ENCODE measurements at places on chromosomes 4 and X. TPM values are rescaled to one million over a fixed set of nuclear protein-coding genes. Genes with fewer than 3 reads are reported as not detected.

GRCh38 chr4:90841676-90842075 lies 714.5 kb downstream of the CCSER1 start:
- H3K4me3 ChIP-seq = no peak overlapping the region
- H3K4me1 ChIP-seq = peaks cover 9% of the 10 kb centered on the region
- no peaks in the 10 kb centered on the region for H3K36me3 ChIP-seq

DNA sequence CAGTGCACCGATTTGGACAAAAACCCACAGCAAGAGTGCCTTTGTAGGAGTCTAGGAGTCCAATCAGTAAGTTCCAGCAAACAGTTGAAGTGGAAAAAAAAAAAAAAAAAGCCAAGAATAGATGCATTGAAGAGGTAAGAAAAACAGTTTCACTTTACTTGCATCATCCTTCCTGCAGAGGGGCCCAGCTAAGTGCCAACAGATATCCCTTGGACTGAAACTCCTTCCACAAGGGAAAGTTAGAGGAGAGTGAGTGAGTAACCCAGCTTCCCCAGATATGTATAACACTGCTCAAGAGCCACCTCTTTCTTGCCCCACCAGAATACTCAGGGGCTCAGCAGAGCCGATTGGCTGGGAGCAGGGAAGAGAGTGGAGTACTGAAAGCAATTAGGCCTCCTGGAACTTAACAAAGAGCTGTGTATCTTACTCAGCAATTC lies 617.7 kb upstream of the SMIM31 start:
- no peak for DNase-seq
- no peaks in the 10 kb centered on the region for H3K27me3 ChIP-seq
- H3K4me1 ChIP-seq = no peaks in the 10 kb centered on the region
- no peaks in the 10 kb centered on the region for H3K36me3 ChIP-seq

GRCh38 chr4:141057582-141057981 lies 75.7 kb downstream of the RNF150 start:
- no peak for DNase-seq
- H3K27me3 ChIP-seq = peaks cover 17% of the 10 kb centered on the region
- no peaks in the 10 kb centered on the region for H3K4me1 ChIP-seq
- no peaks in the 10 kb centered on the region for H3K36me3 ChIP-seq

DNA sequence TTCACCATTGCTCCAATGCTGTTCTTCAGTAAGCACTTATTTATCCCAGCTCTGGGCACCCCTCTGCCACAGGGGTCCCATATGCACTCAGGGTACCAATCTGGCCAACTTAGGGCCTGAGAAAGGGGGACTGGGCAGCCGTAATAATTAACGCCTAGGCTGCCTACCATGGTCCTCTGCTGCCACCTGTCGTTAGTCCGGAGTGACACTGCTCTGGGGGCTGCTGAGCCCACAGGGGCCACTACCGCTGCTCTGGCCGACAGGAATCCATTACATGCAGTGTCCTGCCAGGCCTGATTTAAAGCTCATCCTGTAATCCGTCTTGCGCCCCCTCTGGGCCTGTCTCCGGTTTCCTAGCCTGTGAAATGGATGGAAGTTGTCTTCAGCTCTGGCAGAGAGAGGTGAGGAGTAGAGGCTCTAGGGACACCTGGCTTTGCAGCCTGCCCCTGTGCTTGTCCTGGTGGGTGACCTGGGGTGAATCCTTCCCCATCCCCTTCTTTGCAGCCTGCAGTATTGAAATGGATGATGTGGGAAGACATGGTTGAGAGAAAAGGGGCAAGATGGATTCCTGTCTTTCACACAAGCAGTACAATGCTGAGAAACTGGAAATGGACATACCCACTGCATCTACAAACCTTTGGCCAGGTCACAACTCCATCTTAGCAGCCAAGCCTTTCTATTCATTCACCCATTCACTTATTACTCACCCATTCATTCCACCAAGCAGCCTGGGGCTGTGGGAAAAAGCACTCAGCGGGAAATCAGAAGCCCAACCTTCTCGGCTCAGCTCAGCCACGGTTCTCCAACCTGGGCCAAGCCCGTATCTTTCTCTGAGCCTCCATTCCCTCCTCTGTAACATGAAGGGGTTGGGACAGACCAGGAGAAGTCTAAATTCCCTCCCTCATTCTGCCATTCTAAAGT lies 116.3 kb upstream of the NALF2 start:
- peak; percentile 48 for DNase-seq
- H3K4me1 ChIP-seq = no peaks in the 10 kb centered on the region
- H3K36me3 ChIP-seq = no peaks in the 10 kb centered on the region
- peaks cover 13% of the 10 kb centered on the region for H3K27me3 ChIP-seq
- H3K27ac ChIP-seq = no peak overlapping the region

GRCh38 chr4:159048166-159048886 lies 54.6 kb upstream of the RAPGEF2 start:
- no peak overlapping the region for H3K27ac ChIP-seq
- no peaks in the 10 kb centered on the region for H3K27me3 ChIP-seq
- peak overlapping the region; percentile 58 for H3K4me3 ChIP-seq
- H3K36me3 ChIP-seq = no peaks in the 10 kb centered on the region
- peak; percentile 34 for DNase-seq

DNA sequence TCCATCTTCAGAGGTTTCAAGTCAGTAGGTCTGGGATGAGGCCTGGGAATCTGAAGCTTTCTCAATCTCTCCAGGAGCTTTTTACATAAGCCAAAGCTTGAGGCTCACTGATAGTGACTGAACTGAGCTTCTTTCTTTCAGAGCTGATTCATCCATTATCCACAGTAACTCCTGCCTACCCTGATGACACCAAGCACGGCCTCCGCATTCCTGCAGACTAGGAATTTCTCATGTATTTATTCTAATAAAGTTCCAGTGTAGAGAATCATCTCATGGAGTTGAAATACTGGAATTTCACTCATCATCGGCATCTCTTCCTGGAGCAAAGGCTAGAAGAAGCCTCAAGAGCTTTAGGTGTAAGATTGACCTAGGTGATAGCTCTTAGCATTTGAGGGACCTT lies 12.1 kb upstream of the DCTD start:
- no peak overlapping the region for H3K4me3 ChIP-seq
- H3K27me3 ChIP-seq = no peaks in the 10 kb centered on the region
- H3K27ac ChIP-seq = no peak overlapping the region
- H3K36me3 ChIP-seq = no peaks in the 10 kb centered on the region
- H3K4me1 ChIP-seq = no peaks in the 10 kb centered on the region
- peak; percentile 64 for DNase-seq

The ZCCHC18 gene
- 0.23 TPM for total RNA-seq

The CYBB gene
- total RNA-seq = 0.46 TPM

The MAGEA1 gene
- total RNA-seq = 0.07 TPM

Measured in PC-3 (cell line).